Mucosa of descending colon (tissue), 3 donors: ENCODE measurements at places on chromosomes 5 and 9. TPM values are rescaled to one million over a fixed set of nuclear protein-coding genes. Genes with fewer than 3 reads are reported as not detected.

The WDR5 gene
- 24.6 TPM for total RNA-seq

GRCh38 chr9:5364294-5365024, 24.8 kb upstream of the RLN1 start:
- DNase-seq = no peak

The ANKRD33B gene
- total RNA-seq = 0.96 TPM

- no peak for DNase-seq
These were observed 24.5 kb downstream of the CDC42SE2 start for GRCh38 chr5:131288328-131288727.

DNA sequence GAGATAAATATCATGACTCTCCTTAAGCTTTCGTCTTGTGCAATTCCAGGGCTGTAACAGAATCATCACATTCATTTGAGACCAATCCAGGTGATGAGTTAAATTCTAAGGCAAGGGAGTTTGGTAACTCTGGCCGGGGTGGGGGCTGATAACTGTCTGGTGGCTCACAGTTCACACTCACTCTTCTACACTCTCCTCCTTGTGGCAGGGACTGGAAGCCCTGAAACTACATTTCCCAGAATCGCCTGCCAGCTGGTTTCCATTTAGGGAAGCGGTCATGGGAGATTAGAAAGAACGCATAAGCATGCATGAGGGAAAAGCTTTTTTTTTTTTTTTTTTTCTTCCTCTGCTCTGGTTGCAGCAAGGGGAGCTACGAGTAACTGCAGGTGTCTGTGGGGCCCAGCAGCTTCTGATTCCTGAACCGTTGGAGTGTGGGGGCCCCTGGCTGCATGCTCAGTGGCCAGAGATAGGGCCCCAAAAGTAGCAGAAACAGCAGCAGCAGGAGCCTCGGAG, 154.8 kb upstream of the TBC1D2 start:
- peak; percentile 28 for DNase-seq

The PLPPR1 gene
- total RNA-seq = 0.38 TPM

GRCh38 chr5:65805089-65805488, 83.1 kb downstream of the NLN start:
- DNase-seq = no peak

The PIP5K1B gene
- 60.0 TPM for total RNA-seq

The PCDHGA10 gene
- total RNA-seq = 4.7 TPM

DNA sequence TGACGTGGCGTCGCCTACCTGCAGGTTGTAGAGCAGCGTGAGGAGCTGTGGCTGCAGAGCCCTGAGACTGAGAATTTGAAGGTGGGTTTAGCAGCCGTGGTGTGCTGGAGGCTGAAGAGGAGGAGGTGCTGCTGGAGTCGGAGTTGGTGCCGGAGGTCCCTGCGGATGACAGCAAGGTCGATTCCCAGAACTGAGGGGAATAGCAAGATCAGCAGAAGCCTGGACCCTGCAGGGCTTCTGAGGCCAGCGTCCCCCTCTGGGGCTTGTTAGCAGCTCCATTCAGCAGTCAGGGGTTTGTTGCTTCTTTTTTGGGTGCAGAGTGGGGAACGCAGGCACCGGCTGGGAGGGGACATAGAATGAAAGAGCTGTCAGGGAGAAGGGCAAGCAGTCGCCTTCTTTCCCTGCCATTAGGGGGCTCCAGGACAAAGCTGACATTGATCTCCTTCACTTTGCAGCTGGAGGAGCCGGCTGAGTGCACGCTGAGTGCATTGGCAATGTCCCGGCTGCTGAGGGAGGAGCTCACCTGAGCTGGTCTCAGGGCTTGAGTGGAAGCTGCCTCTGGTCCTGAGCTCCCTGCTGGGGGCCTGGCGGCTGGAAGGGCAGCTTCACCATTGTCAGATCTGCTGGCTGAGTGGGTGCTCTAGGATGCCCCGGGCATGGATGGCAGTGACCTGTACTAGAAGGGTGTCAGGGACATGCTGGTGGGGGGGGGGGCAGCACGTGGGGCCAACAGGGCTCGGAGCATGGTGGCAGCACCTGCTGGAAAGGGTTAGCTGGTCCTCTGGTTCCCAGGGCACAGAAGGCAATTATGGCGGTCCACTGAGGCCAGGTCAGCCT, 20.8 kb downstream of the OBP2B start:
- peak; percentile 46 for DNase-seq
